ENCODE measurements at places on chromosomes 4 and X.
A peak's percentile ranks its signal among the peaks of the same experiment; 100 is the strongest.

GRCh38 chrX:44459501-44459900, 83.2 kb downstream of the FUNDC1 start:
- DNase-seq = no peak

- no peak for DNase-seq
These were observed 62.1 kb upstream of the SCOC start for GRCh38 chr4:140311257-140311835.

DNA sequence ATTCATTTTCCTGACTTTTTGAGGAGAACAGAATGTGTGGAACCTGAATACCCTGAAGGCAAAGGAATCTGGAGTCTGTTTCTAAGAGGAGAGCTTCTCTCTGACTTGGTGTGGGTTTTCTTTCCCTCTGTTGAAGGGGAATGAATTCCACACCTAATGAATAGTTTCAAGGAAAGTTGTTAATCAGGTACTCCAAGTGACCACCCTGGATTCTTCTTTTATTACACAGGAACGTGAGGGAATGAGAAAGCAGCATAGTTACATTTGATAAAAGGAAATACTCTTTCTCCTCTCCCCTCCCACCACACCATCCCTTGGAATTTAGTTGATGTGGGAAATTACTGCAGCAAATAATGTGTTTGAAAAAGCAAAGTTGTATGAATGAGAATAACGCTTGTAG, 29.7 kb downstream of the SLIT2 start:
- DNase-seq = no peak

GRCh38 chr4:182449186-182449929, 206.2 kb downstream of the TENM3 start:
- DNase-seq = peak; percentile 56

- peak; percentile 56 for DNase-seq
These were observed 91.4 kb downstream of the STK32B start for GRCh38 chr4:5142726-5143125.

- no peak for DNase-seq
These were observed 236.4 kb upstream of the TTC29 start for GRCh38 chr4:147182041-147182440.

GRCh38 chr4:140695483-140695882, 60.7 kb downstream of the TBC1D9 start:
- no peak for DNase-seq

DNA sequence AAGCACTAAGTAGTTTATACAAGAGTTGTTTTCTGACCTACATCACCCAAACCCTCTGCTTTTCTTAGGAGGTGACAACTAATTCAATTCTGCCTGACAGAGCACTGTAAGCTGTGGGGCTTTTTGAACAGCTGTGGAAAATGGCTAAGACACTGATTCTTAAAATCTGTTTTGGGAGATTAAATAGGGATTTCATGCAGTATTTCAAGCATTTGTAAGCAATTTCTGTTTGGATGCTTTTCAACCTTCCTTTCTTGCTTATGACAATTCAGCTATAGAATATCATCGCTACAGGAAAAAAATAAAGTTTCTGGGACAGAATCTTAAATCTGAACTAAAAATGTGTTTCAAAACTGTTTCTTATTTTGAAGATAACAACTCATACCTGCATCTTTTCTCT, 459.5 kb downstream of the RAPGEF2 start:
- no peak for DNase-seq
